NCI-H774 (cell line): ENCODE measurements at places on chromosomes 11 and 22.

DNA sequence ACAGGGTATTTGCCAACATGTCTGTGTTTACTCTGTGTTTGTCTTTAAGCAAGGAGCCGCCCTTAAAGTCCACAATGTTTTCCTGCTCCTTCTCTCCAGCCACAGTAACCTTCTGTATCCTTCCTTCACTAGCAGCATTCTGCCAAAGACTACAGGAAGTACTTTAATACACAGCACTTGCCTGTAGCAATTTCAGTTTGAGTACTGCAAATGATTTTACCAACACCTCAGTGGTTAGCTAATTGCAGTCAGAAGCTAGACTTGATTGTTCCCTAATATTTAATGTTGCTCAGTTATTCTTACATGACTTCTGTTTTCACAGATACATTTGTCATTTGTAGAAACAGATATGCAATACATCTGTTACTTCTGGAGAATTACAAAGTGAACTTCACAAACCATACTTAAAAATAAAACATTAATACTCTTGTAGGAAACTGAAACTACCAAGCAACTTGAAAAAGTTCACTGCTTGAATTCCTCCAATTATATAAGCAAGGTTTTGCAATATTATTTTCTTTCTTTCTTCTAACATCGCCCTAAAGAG, 69.1 kb downstream of the FCHSD2 start:
- DNase-seq = peak; percentile 19

GRCh38 chr22:18050065-18050464, 25.7 kb upstream of the MICAL3 start:
- DNase-seq = no peak

GRCh38 chr22:17514084-17514483, 49.2 kb upstream of the SLC25A18 start:
- no peak for DNase-seq

DNA sequence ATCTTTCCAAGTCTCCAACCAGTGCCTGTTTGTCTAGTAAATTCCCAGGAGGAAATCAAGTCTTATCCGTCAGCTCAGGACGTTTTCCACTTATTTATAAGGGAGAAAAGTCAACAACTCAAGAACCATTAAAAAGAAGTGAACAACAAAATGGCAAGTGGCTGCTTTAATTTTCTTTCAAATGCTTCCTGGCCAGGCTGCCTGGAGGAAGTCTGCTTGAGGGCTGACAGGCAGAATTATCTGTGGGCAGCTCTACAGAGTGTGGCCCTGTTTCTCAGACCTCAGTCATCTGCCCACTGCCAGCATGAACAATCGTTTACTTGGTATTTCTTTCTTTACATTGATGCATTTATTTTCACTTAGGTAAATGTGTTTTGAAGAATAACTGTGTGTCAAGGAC, 281.9 kb upstream of the ISX start:
- DNase-seq = no peak

DNA sequence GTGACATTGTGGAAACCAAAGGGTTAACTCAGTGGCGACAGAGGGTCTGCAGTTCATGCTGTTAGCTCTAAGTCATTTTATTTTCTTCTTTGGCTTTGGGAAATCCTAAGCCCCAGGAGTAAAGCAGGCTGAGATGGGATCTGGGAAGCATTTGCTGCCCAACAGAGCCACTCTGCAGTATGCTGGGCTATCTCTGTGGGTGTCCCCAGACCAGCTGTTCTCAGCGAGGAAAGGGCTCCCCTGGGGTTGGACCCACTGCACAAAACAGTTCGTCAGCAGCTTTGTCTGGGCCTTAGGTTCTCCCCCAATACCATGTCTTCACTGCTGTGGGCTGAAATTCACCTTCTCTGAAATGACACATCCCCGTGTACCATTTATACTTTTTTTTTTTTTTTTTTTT, 34.0 kb downstream of the KREMEN1 start:
- DNase-seq = no peak

DNA sequence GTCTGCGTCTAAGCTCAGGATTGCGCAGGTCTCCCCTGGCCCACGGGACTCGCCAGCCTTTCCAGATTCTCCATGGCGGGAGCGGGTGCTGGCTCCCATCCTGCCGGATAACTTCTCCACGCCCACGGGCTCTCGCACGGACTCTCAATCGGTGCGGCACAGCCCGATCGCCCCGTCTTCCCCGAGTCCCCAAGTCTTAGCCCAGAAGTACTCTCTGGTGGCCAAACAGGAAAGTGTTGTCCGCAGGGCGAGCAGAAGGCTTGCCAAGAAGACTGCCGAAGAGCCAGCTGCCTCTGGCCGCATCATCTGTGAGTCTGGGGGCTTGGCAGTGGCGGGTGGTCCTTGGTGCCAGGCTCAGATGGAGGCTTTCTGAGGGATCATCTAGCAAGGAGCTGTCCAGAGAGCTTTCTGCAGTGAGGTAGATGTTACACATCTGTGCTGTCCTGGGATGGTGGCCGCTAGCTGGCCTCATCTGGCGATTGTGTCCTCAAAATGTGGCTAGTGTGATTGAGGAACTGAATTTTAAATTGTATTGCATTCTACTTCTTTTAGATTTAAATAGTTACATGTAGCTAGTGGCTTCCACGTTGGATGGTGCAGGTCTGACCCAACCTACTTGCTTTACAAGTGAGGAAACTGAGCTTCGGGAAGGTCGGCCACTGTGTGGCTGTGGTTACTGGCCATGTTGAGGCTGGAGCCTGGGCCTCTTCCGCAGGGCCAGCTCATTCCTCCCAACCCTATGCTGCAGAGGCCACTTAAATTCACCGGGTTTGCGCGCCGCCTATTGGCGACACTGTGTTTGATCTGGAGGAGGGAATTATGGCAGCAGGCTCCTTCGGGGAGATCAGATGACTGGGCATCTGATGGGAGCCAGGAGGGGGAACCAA, 6.7 kb downstream of the INCENP start:
- no peak for DNase-seq

- no peak for DNase-seq
These were observed 16.0 kb downstream of the SLC35F2 start for GRCh38 chr11:107842412-107843100.

DNA sequence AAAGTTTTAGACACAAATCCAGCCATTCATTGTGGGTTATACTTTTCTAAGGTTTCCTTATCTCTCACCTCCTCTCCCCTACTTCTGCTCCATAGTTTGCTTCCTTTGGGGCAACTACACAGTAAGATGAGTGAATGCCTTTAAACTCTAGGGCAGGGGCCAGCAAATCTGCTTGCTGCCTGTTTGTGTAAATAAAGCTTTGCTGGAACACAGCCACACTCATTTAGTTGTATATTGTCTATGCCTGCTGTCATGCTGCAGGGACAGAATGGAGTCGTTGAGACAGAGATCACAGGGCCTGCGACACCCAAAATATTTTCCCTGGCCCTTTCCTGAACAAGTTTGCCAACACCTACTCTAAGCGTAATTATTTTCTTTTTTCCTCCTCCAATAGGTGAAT, 58.7 kb downstream of the TECTA start:
- no peak for DNase-seq

GRCh38 chr11:61392981-61393595, 701 bp downstream of the TMEM216 start:
- no peak for DNase-seq

DNA sequence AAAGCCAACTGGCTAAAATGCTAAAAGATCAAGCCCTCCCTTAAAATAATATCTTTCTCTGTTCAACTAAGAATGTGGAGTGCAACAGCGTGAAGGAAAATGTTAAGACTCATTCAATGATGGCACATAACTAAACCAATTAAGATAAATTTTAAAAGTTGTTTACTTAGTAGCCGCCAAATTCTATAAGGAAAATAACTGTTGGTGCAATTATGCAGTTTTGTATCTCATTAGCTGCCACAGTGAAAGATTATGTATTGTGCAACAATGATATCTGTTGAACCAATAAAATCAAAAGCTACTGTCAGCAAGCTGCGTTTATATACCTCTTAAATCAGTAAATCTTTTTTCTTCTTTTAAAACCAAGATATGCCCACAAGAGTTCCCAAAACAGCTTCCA, 55.5 kb downstream of the SIK3 start:
- no peak for DNase-seq

- DNase-seq = no peak
These were observed 9.7 kb downstream of the CRYBB1 start for GRCh38 chr22:26608129-26608528.

- DNase-seq = no peak
These were observed 573.9 kb upstream of the KIRREL3 start for GRCh38 chr11:127574478-127574877.

DNA sequence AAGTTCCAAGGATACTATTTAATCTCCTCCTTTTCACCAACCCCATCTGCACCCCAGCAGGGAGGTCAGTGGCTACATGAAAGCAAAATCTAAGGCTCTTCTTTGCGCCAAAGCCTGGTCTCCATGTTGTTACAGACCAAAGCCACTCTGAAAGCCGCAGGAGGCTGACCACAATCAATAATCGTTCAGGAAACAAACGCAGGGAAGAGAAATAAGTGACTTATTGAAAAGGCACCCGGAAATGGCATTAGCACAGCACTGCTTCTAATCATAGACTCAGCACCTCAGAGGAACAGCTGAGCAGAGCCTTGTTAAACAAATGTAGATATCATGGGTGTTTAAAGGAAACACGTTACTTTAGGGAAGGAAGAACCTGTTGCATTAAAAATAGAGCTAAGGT, 183.9 kb downstream of the KIRREL3 start:
- DNase-seq = peak; percentile 40

DNA sequence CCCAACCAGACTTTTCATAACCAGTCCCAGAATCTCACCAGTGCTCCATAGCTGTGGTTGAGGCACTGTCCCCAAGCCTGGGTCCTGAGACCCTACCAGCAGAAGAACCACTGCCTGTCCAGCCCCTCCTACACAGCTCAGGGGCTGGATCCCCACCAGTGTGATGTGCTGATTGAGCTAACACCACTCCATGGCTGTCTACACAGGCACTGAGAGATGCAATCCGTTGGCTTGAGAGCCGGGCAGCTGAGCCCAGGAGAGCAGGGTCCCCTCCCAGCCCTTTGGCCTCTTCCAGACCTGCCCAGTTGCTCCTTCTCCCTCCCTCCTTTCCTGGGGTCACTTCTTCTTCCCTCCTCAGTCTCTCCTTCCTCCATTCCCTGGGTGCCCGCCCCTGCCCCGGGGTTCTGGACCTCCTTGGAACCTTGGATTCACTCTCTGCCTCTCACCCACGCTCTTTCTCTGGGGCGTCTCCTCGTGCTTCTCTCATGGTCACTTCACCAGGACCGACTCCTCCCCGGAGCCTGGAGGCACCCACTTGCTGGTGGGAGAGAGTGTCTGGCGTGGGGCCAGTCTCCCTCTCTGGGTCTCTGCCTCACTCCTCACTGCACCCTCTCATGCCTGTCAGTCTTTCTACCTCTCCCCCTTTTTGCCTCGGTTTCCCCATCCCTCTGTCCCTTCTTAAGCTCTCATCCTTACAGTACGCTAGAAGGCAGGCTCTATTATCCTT, 706 bp upstream of the SCYL1 start:
- no peak for DNase-seq

DNA sequence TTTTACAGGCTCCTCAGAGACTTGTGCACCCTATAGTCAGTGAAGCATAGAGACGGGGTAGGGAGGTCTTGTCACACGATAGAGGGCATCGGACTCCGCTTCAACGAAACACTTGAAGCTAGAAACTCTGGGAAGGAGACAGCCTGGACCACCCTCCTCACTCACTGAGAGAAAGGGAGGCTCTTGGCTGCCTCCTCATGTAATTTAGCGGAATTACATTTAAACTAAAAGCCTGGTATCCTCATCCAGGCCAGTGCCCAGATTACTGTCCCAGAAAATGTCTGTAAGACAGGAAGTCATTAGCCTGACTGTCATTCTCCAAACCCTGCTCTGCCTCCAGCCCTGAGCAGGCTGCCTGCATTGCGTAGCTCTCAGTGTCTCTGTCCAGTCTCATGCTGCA, 36.0 kb downstream of the TTLL1 start:
- no peak for DNase-seq

GRCh38 chr22:22995166-22995565, 75.2 kb upstream of the GNAZ start:
- DNase-seq = no peak

- DNase-seq = no peak
These were observed 17.5 kb upstream of the CDKN1C start for GRCh38 chr11:2902784-2903671.
